ENCODE measurements at places on chromosomes 2 and 18.

GRCh38 chr18:3269241-3269913 is 7.4 kb downstream of the MYL12B start:
- no peak for DNase-seq

DNA sequence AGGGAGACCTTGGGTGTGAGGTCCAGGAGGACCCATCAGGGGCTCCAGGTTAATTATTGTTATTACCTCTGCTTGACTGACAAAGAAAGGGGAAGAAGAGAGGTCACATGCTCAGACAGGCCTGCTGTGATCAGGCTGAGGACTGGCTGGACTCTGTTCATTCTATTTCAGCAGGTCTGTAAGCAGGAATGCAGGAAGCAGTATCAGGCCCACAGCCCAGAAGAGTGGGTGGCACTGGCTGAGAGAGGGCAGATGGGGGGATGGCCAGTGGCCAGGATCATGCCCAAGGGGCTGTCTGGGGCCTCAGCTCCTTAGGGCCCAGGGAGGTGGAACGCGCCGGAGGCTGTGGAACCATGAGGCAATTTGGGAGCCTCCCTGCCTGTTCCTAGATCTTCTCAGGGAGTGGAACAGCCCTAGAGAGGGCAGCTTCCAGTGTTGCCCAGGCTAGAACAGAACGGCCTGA is 43.7 kb upstream of the ZBTB7C start:
- DNase-seq: no peak

DNA sequence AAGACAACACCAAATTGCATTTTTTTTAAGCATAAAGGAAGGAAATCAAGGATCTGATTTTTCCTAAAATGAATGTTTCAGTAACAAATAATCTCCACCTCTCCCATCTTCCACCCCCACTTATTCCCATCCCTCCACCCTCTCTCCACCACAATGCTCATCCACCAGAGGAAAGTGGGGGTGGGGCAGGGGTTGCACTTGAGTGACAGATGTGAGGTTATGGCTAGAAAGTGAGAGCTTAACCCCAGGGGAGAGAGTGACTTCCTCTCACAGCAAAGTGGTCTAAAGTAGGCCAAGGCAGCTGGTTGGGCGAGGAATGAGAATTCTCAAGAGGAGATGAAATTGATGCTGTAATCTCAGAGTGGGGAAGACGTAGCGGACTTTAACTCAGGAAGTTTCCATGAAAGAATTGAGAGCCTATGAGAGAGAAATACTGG is 104.7 kb downstream of the HNRNPLL start:
- peak; percentile 90 for DNase-seq

GRCh38 chr2:231866450-231866849 is 59.7 kb downstream of the NPPC start:
- peak; percentile 25 for DNase-seq

DNA sequence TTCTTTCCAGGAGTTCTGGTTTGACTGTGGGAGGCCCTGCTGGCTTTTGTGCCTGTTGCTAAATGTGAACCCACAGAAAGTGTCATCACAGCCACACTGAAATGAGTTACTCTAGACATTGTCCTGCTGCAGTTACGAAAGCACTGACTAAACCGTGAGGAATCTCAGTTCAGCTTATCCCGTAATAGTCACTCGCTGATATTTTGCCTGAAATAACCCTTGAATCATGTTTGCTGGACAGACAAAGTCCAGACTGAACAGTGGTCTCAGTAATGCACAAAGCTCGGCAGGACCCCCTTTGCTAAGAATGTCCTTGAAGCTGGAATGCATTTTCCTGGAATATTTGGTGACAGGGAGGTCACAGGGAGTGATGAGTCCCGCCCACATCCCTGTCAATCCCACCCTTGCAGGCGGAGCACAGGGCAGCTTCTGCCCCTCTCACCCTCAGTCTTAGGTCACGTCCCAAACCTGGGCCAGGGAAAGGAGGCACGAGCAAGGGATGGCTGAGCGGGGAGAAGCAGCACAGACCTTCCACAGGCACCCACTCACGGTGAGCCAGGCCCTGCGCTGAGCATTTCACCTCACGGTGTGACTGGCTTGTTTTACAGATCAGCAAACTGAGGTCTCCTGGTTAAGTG is 53.4 kb downstream of the ADI1 start:
- DNase-seq: no peak

DNA sequence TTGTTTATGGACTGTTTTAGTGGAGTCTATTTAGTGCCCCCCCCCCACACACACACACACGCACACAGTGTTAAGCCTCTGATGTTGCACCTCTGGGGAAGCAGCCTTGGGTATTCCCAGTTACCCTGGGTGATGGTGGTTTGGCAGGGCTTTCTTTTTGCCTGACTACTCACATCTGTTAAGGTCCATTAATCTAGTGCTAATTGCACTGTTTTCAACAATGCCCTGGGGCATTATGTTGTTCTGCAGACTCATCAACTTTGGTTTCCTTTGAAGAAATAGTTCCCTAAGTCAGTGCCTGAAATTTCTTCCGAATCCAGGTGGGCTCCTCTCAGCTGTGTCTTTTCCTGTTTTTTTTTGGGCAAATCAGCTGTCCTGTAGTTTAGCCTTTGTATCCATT is 34.7 kb downstream of the SPOPL start:
- DNase-seq: no peak

DNA sequence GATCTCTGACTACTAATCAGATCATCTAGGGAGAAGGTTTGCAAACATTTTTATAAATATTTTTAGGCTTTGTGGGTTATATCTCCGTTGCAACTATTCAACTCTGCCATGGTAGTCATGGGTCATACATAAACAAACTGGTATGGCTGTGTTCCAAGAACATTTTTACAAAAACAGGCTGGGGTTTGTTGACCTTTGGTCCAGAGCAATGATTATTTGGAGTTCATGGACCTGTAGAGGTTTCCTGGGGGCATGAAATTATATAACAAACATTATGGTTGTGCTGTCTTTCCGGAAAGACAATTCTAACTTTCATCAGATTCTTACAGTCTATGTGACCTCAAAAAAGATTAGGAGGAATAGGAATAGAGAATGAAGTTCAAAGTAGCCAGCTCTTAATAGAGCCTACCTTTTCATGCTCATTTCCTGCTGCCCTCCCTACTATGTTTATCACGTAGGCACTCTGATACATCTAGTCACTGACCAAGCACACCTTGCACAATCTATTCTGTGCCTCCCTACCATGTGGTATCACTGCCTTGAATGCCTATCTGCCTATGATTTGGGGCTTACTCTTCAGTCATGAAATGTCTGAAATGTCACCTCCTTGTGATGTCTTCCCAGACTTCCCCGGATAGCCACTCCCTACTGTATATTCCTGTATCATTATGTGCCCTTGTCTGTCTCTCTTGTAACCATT is 102.4 kb upstream of the SCN1A start:
- no peak for DNase-seq

DNA sequence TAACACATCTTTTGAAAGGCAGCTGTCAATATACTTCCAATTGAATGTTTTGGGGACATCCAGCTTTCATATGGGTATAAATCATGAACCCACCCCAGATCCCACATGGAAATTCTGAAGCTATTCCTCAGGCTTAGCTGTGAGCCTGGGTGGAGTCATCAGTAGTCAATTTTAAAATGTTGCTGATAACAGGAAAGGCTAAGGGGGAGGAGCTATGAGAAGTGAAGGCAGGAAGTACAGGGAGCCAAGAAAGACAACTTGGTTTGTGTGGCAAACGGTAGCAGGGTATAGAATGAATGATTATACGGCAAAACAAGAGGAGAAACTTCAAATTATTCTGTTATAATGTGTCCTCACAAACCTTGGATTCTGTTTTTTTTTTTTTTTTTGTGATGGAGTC is 108.6 kb downstream of the QPCT start:
- DNase-seq: no peak

DNA sequence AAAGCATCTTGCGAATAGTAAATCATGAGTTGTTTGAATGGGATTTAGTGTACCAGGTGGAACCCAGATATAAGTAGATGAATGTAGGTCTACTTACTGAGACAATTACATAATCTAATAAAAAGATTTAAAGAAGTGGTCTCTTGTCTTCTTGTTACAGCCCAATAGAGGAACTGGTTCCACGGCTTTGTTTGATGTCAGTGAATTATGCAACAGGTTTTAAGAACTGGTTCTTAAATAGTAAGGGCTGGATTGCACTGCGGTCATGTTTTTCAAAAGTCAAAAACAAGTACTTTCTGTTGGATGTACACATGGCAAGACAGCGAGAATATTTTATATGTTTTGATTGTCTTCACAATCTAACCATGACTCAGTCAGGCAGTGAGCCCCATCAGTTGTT is 15.4 kb upstream of the SLC9A2 start:
- DNase-seq: peak; percentile 86

- DNase-seq: no peak
These were observed 391.6 kb downstream of the NBAS start for GRCh38 chr2:15169326-15170069.

DNA sequence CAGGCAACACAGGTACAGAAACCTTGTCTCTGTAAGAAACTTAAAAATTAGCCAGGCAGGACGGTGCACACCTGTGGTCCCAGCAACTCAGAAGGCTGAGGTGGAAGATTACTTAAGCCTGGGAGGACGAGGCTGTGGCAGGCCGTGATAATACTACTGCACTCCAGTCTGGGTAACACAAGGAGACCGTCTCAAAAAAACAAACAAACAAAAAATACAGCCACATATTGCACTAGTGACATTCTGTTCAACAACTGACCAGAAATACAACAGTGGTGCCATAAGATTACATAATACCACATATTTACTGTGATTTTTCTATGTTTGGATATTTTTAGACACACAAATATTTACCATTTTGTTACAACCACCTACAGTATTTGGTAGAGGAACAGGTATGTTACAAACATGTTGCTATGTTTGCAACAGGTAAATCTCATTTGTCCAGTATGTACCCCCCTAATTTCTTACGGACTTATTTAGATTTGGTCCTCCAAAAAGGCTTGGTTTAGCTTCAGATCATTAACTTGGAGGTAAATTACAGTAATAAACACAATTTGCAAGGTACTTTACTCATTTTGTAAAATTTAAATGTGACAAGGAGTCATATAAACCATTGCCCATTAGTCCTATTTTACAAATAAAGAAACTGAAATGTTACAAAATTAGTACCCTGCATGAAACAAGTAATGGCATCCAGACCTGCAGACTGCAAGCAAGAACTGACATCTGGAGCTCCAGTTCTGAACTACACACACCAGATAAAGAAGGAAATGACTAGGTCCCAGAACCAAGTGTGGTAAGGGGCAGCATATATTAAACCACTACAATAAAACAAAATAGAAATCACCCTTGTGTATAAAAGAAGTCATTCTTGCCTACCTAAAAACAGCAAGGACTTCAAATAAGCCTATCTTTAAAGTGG is 36.8 kb downstream of the TRIP12 start:
- DNase-seq: no peak

GRCh38 chr2:7752291-7752690 is 835.1 kb downstream of the RNF144A start:
- DNase-seq: no peak

DNA sequence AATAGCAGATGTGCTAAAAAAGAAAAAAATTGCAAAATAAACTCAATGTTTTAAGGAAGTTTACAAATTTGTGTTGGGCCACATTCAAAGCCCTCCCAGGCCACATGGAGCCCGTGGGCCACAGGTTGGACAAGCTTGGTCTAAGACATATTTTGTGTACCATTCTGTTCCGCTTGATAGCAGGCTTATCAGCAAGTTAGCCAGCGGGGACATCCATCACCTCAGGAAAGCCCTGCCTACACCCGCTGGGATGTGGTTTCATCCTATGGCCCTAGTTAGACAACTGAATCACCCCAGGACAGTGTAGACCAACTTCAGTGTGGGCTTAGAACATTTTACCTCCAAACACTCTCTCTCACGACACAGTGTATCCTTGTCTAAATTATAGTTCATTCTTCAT is 32.6 kb downstream of the CD8B2 start:
- no peak for DNase-seq

DNA sequence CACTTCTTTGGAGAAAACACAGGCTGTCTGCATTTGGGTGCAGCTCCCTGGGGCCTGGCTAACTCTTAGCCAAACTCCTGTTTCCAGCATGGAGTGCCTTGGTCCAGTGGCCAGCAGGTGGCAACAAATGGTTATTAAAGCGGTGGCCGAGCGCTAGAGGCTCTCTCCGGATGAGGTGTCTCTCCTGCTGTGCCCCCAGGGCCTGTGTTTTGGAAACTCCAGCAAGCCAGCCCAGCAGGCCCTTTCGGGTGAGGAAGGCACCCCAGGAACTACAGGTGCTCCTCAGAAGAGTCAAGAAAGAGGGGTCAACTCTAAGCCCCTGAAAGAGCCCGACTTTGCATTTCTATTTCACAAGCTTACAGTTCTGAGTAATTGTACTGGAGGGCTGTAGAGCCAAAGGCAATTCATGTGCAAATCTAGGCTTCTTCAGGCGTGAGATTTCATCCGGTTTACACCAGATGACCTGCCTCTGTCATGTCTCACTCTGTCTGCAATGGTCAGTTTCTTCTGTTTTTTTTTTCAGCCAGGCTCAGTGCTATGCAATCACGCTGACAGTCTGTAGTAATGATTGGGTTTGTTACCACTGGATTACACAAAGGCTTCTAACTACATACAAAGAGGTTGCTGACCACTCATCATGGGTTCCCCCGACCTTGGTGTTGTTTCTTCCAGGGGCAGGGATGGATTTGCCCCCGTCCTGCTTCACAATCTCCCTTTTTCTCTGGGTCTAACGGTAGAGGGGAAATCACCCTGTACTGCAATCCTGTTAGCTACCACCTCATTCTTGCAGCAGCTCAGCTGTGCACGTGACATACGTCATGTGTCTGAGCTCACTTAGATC is 7.6 kb upstream of the CHRNA1 start:
- peak; percentile 76 for DNase-seq

- DNase-seq: peak; percentile 59
These were observed 108.0 kb downstream of the CDH19 start for GRCh38 chr18:66495844-66496243.

- no peak for DNase-seq
These were observed 265.8 kb downstream of the TNS1 start for GRCh38 chr2:217736776-217737550.

GRCh38 chr2:106827158-106827557 is 58.8 kb downstream of the ST6GAL2 start:
- no peak for DNase-seq

GRCh38 chr18:63788447-63789096 is 13.4 kb downstream of the SERPINB7 start:
- DNase-seq: peak; percentile 90

DNA sequence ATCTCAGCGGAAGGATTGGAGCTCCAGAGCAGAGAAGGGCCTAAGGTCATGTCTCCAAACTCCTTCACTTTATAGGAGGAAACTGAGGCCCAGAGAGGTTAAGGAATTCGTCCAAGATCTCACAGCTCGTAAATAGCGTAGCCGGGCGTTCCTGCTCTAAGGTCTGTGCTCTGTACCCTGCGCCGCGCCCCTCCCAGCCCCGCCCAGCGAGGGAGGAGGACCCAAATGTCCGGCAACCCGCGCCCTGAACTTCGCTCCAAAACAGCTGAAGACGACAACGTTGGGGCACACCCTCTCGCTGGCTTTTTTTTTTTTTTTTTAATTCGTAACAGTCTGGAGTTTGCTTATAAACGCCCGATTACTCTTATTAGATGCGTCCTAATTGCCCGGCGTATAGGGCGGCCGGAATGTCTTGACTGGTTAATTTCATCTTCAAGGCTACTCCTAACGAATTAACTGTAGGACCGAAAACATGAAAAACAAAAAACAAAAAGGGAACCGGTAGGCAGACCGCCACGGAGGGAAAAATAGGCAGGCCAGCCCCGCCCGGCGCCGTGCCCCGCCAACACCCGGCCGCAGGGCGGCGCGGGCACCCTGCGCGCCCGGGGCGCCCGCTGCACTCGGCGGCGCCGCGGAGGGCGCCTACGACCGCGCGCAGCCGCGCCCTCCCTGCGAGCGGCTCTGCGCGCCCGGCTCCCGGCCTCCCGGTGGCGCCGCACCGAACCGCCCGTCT is 928 bp upstream of the FOSL2 start:
- peak; percentile 91 for DNase-seq

- no peak for DNase-seq
These were observed 1.7 kb downstream of the MEIS1 start for GRCh38 chr2:66436581-66437001.
